ENCODE measurements at places on chromosomes 16 and 17. TPM values are rescaled to one million over a fixed set of nuclear protein-coding genes. Genes with fewer than 3 reads are reported as not detected.

MVD gene
- polyA plus RNA-seq = 25.6 TPM

GRCh38 chr16:70696952-70697593 is 11.2 kb upstream of the MTSS2 start:
- peak; percentile 23 for DNase-seq

FOXN1 gene
- polyA plus RNA-seq = not detected

KRTAP2-3 gene
- not detected for polyA plus RNA-seq

DNA sequence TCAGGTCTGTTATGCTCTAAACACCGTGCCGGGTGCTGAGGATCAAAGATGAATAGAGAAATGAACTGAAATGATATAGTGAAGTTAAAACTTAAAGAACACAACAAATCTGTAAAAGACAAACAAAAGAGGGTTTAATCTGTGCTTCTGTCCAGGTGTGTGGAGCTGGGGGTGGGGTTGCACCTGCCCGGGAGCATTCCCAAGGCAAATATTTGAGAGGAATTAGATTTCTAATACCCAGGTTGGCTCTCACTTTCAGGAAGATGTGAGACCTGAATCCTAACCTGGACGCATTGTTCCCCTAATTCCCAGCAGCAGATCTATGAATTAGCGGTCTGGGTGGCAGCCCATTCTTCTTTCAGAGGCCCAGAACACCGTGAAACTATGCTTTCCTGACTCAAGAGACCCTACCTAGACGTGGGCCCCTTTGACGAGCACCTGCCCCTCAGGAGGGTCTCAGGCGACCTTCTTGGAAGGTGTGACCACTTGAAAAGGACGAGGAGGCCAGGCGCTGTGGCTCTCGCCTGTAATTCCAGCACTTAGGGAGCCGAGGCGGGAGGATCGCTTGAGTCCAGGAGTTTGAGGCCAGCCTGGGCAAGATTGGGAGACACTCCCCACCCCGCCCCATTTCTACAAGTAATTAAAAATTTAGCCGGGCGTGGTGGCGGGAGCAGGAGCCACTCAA is 677 bp upstream of the RANGRF start:
- DNase-seq = no peak

DNA sequence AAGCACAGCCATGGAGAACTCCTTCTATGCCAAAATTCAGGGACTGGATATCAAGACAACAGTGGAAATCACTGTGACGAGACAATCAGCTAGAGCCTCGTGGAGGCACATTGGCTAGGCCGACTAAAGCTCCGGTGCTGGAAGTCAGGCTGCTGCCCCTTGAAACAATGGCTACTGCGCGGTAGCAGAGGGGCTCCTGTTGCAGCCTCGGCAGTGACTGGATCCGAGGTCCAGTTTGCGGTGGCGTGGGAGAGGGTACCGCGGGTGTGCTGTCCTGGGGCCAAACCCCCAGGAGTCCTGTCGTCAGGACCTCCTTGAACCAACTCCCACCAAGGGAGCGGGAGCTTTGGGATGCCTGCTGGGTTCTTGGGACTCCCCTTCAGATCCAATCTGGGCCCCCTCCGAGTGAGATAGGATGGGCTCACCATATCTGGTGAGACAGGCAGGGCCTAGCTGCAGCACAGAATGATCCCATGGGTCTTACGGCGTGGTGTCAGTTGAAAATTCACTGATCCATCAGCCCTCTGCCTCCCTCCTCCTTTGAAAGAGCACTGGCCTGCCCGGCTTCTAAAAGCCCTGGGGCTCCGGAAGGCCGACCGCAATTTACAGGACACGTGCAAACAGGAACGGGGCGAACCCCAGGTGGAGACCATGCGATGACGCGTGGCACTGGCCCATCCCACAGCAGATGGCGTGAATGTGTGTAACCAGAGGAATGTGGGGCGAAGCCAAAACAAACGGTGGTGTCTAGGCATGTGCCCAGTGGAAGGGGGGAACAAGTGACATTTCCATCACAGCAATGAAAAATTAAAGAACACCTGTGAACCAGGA is 15.8 kb upstream of the KCNJ18 start:
- peak; percentile 45 for DNase-seq

GRCh38 chr16:17404941-17405689 is 65.6 kb downstream of the XYLT1 start:
- DNase-seq = no peak

- DNase-seq = no peak
These were observed 2.2 kb upstream of the BICDL2 start for GRCh38 chr16:3038896-3039295.

TEKT3 gene
- polyA plus RNA-seq = not detected

- DNase-seq = no peak
These were observed 8.5 kb upstream of the TMEM92 start for GRCh38 chr17:50265690-50266315.

GRCh38 chr17:280216-280615 is 72.4 kb downstream of the RPH3AL start:
- no peak for DNase-seq

- DNase-seq = no peak
These were observed 14.0 kb downstream of the SRCIN1 start for GRCh38 chr17:38591759-38592241.

DNA sequence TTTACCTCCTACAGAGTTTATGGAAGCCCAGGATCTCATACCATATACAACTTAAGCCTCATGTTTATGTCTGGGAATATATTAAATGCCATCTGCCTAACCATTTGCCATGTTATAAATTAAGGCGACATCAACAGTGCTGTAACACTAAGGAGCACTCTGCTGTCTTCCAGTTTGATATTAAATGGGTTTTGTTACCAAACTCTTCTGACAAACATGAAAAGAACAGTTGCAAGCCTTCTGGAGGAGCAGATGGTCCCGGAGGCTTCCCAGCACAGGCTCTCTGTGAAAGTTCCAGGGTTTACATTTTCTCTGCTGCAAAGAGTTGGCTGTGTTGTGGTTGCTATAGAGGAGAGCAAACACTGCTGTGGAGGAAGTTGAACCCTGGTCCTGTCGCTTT is 545.3 kb upstream of the SALL1 start:
- DNase-seq = no peak

- DNase-seq = no peak
These were observed 1.0 kb downstream of the VEZF1 start for GRCh38 chr17:57986841-57987580.

DNA sequence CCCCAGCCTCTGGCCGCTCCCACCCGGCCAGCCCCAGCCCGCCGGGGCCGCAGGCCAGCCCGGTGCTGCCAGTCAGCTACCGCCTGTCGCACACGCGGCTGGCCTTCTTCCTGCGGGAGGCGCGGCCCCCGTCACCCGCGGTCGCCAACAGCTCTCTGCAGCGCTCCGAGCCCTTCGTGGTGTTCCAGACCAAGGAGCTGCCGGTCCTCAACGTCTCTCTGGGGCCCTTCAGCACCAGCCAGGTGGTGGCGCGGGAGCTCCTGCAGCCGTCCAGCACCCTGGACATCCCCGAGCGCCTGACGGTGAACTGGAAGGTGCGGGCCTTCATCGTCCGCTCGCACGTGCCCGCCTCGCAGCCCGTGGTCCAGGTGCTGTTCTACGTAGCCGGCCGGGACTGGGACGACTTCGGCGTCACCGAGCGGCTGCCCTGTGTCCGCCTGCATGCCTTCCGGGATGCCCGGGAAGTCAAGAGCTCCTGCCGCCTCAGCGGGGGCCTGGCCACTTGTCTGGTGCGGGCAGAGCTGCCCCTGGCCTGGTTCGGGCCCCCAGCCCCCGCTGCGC is 46.8 kb downstream of the TMEM132E start:
- DNase-seq = no peak

- DNase-seq = peak; percentile 62
These were observed 27.5 kb downstream of the GGA2 start for GRCh38 chr16:23482778-23483177.

DNA sequence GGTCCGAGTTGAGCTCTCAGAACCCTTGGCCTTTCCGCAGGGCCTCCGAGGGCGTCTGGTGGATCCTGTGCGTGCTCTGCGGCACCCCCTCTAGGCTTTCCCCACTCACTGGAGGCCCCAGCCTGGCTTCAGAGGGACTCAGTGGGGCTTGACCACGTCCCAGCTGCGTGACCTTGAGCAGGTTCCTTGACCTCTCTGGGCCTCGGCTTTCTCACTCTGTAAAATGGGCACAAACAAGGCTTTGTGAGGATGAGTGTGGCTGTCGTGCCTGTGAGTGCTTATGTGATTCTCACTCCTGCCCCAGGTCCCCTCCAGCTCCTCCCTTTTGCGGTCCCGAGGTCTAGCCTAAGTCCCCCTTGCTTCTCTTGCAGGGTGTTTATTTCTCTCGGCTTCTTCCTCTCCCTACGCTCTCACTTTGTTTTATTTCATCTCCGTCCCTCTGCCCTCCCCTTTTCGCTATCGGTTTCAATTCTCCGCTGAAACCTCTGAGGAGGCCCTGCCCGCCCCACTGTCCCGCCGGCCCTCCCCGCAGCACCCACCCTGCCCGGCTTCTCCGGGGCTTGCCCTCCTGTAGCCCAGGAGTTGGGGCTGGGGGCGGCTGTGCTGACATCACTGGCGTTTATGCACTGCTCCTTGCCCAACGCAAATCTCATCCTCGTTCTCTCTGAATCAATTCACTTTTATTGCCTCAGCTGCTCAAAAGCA is 82.3 kb upstream of the CBX4 start:
- DNase-seq = no peak

DNA sequence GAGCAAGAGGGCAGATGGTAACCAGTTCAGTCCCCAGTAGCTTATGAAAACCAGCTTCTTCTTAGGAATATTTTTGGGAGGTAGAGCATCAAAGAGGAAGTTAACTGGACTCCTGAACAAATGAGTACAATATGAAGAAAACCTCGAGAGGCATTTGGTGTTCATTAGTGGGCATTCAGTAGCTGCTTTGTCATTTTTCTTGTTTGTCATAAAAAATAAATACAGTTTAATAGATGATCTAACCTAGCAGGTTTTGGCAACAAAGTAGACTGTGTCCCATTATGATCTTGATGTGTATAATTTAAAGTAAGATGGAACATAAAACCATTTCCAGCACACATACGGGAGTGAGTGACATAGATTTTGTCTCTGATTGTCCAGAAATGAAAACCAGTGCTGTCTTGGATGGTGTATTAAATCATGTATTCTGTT is 173.1 kb downstream of the HS3ST3A1 start:
- DNase-seq = no peak

DNA sequence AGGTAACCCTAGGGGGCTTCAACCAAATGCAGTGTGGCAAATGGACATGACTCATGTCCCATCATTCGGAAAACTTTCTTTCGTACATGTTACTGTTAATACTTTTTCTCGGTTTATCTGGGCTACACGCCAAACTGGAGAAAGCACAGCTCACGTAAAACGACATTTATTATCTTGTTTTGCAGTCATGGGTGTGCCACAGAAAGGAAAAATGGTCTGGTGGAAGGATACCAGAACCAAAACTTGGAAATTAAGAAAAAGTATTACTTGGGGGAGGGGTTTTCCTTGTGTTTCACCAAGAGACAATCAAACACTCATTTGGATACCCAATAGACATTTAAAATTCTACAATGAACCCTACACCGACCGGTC is 23.6 kb downstream of the ALOX15B start:
- no peak for DNase-seq

GRCh38 chr16:52529226-52529625 is 17.7 kb downstream of the TOX3 start:
- DNase-seq = no peak

DNA sequence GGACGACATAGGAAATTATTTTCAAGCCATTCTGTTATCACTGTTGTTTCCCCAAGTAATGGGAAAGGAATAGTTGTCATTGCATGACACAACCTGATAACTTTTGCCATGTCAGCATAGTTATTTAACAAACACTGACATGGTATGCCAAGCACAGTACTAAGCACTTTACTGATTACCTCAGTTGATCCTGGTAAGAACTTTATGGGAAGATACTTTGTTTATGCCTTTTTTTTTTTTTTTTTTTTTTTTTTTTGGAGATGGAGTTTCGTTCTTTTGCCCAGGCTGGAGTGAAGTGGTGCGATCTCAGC is 15.7 kb upstream of the PNPO start:
- no peak for DNase-seq

DNA sequence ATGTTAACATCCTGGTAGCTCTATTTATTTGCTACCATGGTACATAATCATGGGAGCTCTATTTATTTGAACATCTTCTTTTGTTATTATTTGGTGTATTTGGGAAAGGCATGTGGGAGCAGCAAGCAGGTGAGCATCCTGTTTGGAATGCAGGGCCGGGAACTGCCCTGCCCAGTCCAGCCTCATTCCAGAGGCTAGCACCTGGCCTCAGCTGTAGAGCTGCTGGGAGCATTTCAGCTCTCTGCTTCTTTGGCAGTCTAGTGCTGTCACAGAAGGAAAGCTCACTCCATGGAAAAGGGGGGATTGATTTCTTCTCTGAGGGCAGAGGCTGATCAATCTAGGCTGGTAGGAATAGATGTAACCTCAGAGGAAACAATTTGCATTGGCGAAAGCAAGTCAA is 112.5 kb downstream of the WWOX start:
- no peak for DNase-seq

APOBR gene
- polyA plus RNA-seq = 4.9 TPM

DNA sequence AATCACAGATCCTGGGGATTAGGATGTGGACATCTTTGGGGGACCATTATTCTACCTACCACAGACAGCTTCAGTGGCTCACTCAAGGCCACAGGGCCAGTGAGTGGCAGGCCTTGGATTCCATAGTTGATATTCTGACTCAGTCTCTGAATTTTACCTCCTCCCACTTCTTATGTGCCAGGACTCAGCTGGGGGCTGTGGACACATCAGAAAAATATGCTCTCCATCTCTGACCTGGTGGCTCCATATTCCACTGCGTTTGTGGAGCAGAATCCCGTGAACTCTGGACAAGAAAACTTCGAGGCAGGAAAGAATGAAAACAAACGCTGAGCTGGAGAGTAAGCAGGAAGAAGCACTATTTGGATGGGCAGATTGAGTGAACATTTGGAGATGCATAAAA is 301.8 kb upstream of the MAF start:
- DNase-seq = no peak

GRCh38 chr16:57226701-57227621 is 18.1 kb upstream of the ARL2BP start:
- no peak for DNase-seq

AARS1 gene
- 38.6 TPM for polyA plus RNA-seq
